ENCODE measurements at places on chromosomes 5 and 9.

- DNase-seq, result no peak
These were observed 50.4 kb upstream of the IRX2 start for GRCh38 chr5:2801577-2802525.

DNA sequence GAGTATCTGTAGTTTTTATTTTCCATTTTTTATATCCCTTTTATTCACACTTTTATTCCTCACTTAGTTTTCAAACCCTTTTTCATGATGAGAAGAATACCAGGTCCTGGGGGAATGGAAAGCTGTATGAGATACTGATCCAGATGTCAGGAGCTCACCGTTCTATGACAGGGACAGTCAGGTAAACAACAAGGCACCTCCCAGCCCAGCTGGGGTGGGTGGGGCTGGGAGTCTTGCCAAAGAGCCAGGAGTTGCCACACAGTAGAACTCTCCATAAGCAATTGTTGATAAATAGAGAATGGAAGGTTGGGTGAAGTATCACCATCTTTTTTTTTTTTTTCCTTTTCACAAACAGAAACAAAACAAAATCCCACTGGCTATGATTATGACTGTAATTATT lies 225.8 kb downstream of the NSG2 start:
- DNase-seq, result no peak

GRCh38 chr9:82882138-82882537 lies 180.8 kb downstream of the RASEF start:
- no peak for DNase-seq

GRCh38 chr9:124465736-124466135 lies 15.5 kb downstream of the ADGRD2 start:
- DNase-seq, result no peak

- DNase-seq, result no peak
These were observed 130.8 kb downstream of the PCSK1 start for GRCh38 chr5:96302174-96302738.

GRCh38 chr9:137955586-137955985 lies 78.0 kb downstream of the CACNA1B start:
- DNase-seq, result no peak

- DNase-seq, result no peak
These were observed 233.2 kb upstream of the RASEF start for GRCh38 chr9:83296123-83296522.

DNA sequence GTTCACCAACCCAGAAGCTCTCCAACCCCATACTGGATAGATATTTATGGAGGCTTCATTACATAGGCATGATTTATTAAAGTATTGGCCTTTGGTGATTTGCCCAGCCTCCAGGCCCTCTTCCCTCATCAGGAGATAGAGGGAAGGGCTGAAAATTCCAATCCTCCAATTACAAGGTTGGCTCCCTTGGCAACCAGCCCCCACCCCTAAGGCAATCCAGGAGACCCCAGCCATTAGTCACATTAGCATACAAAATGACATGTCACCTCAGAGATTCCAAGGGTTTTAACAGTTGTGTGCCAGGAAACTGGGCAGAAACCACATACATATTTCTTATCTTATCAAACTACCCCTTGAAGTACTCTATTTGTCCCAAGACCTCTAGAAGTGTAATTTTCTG lies 210.0 kb downstream of the HINT1 start:
- DNase-seq, result no peak

GRCh38 chr5:154842689-154843530 lies 7.5 kb downstream of the FAXDC2 start:
- no peak for DNase-seq

DNA sequence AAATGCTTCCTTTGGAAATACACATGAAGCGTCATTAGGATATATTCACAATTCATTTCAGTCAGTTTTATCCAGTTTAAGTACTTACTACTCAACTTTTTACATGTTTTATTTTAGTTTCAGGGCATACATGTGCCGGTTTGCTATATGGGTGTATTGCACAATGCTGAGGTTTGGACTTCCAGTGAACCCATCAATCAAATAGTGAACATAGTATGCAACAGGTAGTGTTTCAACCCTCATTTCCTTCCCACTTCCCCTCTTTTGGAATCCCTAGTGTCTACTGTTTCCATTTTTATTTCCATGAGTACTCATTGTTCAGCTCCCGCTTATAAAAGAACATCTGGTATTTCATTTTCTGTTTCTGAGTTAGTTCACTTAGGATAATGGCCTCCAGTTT lies 74.7 kb downstream of the TMEM161B start:
- no peak for DNase-seq

GRCh38 chr5:50476549-50476948 lies 35.5 kb upstream of the EMB start:
- no peak for DNase-seq

- peak; percentile 24 for DNase-seq
These were observed 2.6 kb upstream of the PSIP1 start for GRCh38 chr9:15513335-15513734.

DNA sequence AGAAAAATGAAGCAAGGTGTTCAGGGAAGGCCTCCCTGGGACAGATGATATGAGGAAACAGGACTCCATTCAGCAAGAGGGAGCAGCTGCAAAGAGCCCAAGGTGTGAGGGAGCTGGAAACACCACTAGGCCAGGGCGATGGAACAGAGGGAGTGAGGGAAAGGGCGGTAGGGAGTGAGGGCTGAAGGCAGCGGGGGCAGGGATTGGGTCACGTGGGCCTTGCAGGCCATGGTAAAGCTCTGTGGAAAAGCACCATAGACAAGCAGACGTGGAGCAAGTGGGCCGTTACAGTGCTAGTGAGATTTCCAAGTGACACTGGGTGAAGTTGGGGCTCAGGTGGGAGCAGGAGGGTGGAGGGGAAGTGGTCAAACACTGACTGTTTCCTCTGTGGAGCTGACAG lies 10.8 kb upstream of the PRRC1 start:
- DNase-seq, result no peak

- no peak for DNase-seq
These were observed 11.8 kb downstream of the ACSL6 start for GRCh38 chr5:131999441-132000240.

GRCh38 chr5:594226-594860 lies 17.8 kb upstream of the CEP72 start:
- no peak for DNase-seq

DNA sequence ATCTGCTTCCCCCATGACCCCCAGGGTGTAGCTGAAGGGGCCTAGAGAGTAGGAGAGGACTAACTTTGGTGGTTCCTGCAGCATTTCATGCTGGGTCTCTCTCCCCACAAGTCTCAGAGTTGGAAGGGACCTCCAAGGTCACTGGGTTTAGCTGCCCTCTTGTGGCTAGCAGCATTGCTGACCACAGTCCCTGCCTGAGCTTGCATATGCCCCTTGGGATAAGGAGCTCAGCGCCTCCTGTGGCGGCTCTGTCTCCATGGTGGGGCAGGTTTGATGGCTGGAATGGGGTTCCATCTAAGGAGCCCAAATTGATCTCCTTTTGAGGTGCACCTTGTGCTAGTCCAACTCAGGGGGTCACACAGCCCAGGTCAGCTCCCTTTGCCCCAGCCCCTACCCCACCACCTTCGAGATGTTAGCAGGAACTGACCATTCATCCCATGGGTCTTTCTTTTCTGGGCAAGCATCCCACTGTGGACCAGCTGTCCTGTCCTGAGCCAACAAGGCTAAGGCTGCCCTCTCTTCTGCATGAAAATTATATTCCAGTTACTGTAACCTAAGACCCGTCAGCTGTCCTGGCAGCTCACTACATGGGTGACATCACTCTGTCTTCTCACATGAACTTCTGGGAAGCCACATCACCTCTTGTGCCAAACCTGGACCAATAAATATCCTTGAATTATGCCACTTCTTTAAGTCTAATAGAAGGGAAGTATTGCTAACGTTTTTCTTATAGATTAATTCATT lies 196.2 kb downstream of the HSPA4 start:
- peak; percentile 3 for DNase-seq

DNA sequence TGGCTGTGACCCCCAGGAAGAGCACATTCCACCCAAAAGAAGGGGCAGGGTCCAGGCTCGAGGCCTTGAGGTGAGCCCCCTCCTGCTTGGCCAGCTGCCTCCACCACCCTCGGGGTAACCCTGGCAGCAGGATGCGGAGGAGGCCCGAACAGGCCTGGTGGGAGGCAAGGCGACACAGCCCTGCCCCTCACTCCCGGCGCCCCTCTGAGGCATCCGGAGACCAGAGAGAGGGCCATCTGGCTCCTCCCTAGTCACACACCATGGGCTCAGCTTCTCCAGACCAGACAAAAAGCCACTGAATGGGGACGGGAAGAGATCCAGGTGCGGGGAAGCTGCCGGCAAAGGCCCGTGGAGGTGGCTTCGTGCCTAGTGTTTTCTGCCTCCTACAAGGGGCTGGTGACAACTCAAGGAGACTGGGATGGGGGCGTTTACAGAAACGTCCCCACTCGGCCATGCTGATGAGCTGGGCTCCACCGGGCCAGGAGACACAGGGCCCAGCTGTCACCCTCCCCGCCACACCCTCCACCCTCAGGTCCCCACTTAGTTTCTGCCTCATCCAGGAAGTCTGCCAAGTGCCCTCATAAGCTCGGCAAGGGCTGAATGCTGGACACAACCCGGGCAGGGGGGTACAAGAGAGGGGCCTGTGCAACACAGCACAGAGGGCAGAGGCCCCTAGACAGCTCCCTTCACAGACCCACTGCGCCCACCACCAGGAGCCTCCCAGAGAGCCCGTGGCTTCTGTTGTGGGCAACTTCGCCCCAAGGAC lies 41.9 kb downstream of the NACC2 start:
- DNase-seq, result peak; percentile 21

- no peak for DNase-seq
These were observed 222.2 kb downstream of the NDUFS4 start for GRCh38 chr5:53782620-53783019.

DNA sequence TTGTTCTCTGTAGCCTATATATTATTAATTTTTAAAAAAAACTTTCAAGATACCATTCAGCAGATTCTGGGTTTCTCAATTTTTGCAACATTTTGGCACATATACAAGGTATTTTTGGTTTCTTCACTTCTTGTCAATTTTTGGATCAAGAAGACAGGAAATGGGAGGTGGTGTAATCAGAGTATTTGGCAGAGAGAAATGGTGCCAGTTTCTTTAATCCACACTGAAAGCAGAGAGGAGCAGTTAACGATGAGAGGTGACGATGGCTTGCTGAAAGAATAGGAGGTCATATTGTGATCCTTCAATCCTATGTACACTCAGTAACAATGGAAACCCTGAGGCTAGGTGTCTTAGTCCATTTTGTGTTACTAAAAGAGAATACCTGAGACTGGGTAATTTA lies 16.4 kb downstream of the NNT start:
- DNase-seq, result peak; percentile 73

DNA sequence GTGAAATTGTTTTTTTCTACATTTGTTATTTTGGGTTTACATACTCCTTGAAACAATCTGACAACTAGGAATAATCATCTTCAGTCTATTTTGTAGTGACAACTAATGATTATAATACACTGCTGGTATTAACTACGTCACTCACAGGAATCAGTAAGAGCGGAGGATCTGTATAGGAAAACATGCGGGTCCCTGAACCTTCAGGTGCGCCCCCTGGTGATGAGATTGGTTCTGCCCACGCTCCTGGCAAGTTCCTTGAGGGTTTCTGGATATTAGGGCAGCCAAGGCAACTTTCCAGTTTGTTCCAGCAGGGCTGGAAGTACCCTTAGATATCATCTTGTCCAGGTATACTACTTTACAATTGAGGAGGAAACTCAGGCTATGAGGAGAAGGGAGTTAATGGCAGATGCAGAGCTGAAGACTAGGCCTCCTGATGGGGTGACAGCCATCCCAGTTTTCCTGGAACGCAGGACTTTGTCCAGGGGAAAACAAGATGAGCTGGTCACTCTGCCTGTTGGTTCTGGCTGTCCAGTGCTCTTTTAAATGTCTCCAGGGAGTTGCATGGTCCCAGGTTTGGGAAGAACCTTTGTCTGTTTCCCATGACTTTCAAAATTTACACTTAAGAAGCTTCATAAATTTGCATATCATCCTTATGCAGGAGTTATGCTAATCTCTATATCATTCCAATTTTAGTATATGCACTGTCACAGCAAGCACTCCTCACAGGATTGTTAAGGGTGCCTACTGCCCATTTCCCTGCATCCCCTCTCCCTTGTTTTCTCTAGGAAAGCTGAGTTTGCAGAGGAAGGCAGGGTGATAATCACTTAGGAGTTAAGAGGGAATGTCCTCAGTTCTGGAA lies 14.9 kb upstream of the WNT8A start:
- peak; percentile 77 for DNase-seq

GRCh38 chr9:131736431-131736830 lies 3.4 kb downstream of the RAPGEF1 start:
- no peak for DNase-seq

DNA sequence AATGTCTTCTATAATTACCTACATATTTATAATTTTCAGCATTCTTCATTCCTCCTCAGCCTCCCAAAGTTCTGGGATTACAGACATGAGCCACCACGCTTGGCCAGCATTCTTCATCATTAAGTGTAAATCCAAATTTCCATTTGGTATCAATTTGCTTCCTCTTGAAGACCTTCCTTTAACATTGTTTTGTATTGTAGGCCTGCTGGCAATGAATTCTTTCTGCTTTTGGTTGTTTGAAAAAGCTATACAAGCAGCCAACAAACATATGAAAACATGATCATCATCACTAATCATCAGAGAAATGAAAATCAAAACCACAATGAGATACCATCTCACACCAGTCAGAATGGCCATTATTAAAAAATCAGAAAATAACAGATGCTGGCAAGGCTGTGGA lies 56.4 kb downstream of the GCNT4 start:
- DNase-seq, result peak; percentile 87

DNA sequence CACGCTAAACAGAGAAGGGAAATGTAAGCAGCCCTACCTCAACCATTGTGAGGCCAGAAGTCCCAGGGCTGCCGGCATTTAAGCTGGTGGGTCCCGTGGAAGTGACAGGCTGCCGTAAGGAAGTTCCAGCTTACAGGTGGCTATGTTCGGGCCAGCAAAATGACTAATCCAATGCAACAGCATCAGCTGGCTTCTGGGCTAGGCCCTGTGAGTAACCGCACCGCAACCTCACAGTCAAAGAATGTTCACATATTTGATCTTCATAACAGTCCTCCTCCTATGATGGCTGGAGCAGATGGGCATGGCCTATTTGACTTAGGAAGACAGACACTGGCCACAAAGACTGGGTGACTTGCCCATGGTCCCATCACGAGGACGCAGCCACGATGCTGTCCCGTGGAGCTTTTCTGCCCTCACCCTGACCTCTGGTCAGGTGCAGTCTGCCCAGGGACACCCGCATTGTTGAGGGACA lies 88.2 kb downstream of the LIFR start:
- DNase-seq, result peak; percentile 93
